Small intestine (tissue), 16 donors: ENCODE measurements at places on chromosomes 5 and 9. TPM values are rescaled to one million over a fixed set of nuclear protein-coding genes. Genes with fewer than 3 reads are reported as not detected.

LEAP2 gene
- 12.3 TPM for polyA plus RNA-seq

THBS4 gene
- 1.2 TPM for polyA plus RNA-seq

SMIM33 gene
- polyA plus RNA-seq: 0.45 TPM

OR13C4 gene
- not detected for polyA plus RNA-seq

- no peak overlapping the region for H3K27ac ChIP-seq
- no peaks in the 10 kb centered on the region for H3K36me3 ChIP-seq
- no peaks in the 10 kb centered on the region for H3K27me3 ChIP-seq
- H3K4me1 ChIP-seq: no peaks in the 10 kb centered on the region
Observed at GRCh38 chr9:117772960-117773359, 68.8 kb downstream of the TLR4 start.

GRCh38 chr9:72480921-72481320 is 40.5 kb upstream of the TMC1 start:
- H3K4me3 ChIP-seq: no peak overlapping the region
- peaks cover 2% of the 10 kb centered on the region for H3K4me1 ChIP-seq
- no peaks in the 10 kb centered on the region for H3K36me3 ChIP-seq
- no peaks in the 10 kb centered on the region for H3K27me3 ChIP-seq

GRCh38 chr9:19498015-19498414 is 89.2 kb downstream of the ACER2 start:
- no peak overlapping the region for H3K27ac ChIP-seq
- no peaks in the 10 kb centered on the region for H3K27me3 ChIP-seq
- H3K36me3 ChIP-seq: no peaks in the 10 kb centered on the region
- H3K4me3 ChIP-seq: no peak overlapping the region
- H3K4me1 ChIP-seq: no peaks in the 10 kb centered on the region

DNA sequence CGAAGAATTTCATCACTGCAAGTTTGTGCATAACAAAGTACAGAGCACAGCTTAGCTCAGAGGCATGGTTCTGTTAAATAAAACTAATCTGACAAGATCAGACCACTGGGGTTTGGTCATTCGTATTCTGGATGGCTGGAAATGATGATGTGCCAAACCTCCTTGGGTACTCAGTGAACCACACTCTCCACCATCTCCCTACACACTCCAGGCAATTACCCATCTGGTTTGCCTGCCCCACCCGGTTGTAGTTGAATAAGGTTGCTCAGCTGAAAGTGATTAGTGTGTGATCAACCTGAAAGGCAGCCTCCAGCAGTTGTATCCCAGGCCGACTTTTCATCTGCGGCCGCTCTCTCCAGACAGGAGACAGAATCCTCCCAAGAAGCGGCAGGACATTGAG is 371.4 kb downstream of the TLE1 start:
- no peak overlapping the region for H3K27ac ChIP-seq
- no peaks in the 10 kb centered on the region for H3K27me3 ChIP-seq
- no peak for DNase-seq
- no peaks in the 10 kb centered on the region for H3K4me1 ChIP-seq

DNA sequence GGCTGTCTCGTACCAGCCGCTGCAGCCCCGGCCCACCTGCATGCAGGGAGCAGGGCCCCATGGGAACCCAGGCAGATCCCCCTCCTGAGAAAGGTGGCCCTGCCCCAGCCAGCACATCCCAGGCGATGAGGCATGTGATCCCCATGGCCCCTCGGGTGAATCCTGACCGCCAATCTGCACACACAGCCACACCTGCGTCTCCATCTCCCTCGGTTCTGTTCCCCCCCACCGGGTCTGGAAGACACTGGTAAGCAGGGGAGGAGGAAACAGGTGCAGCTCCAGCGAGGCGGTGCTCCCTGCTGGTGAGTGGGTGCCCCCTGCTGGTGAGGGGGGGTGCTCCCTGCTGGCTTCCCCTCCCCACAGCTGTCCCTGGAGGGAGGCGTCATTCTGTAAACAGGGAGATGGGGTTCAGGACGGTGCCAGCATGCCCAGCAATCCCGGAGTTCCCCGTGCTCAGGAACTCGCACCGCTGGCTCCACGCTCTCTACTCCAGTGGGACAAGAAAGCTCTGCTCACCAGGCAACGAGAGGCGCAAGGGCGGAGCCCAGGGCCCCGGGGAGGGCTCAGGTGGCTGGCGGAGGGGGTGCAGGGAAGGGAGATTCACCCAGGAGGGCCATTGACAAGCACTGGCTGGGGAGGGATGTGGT is 28.4 kb upstream of the SLC12A7 start:
- no peaks in the 10 kb centered on the region for H3K4me1 ChIP-seq
- H3K27ac ChIP-seq: no peak overlapping the region
- no peak overlapping the region for H3K4me3 ChIP-seq
- DNase-seq: peak; percentile 91
- H3K36me3 ChIP-seq: no peaks in the 10 kb centered on the region
